ENCODE measurements at places on chromosomes 2 and 18.

- no peak for DNase-seq
Observed at GRCh38 chr2:150125188-150125587, 362.3 kb downstream of the RND3 start.

- no peak for DNase-seq
Observed at GRCh38 chr2:197925204-197925603, 120.8 kb downstream of the PLCL1 start.

- DNase-seq = no peak
Observed at GRCh38 chr2:212709280-212709679, 170.7 kb upstream of the ERBB4 start.

DNA sequence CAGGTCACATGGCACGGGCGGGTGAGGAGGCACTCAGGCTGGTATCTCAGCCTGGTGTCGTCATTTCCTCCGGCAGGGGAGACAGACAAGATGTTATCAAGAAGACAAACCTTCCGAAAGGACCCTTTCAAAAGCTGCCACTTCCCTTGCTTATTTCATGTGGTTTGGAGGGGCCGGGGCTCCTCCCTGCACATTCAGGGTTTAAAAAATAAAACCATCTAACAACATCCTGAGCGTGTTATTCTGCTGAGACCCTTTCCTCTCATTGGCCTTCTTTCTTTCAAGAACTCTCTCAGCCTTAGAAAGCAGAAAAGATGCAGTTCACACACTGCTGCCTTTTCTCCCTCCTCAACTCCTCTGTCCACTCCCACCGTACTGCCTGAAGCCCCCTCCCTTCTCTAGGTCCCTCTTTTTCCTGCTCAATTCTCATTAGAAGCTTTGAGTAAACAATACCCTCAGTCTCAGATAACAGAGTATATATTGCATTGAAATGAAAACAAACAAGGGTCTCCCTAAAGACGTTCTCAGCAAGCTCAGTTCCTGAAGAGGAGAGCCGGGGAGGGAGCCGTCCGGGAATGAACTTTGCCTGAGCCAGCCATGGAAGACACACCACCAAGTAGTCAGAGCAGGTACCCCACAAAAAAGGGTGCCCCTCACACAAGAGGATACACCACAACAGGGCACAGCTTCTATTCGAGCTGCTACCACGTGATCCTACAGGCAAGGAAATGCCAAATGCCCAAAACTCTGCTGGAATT, 9.7 kb downstream of the SMAD7 start:
- no peak for DNase-seq

GRCh38 chr2:97739020-97739892, 25.9 kb downstream of the ZAP70 start:
- DNase-seq = no peak

DNA sequence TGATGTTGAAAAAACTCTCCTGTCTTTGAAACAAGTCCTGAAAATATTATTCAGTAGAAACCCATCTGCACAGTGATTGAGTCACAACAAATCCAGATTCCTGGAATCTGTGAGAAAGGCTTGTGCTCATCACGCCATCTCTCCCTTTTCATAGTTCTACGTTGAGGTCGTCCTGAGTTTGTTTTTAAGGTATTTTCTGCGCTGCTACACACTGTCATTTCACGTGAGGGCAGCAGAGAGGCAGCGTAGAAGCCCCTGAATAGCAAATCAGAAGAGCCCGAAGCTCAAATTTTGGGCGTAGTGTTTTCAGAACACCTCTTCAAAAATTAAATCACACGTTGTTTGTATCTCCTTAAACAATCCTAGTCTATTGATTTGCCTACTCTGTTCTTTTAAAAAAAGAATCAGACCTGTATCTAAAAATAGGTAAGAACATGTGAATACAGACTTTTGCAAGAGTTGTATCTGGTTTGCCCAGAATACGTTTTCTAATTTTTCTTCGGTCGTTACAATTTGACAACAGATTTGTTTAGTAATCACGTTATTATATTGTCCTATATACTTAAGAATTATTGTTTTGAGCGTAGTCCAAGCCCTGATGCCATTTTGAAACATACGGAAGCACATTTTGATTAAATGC, 61.6 kb upstream of the SLC38A11 start:
- DNase-seq = no peak

DNA sequence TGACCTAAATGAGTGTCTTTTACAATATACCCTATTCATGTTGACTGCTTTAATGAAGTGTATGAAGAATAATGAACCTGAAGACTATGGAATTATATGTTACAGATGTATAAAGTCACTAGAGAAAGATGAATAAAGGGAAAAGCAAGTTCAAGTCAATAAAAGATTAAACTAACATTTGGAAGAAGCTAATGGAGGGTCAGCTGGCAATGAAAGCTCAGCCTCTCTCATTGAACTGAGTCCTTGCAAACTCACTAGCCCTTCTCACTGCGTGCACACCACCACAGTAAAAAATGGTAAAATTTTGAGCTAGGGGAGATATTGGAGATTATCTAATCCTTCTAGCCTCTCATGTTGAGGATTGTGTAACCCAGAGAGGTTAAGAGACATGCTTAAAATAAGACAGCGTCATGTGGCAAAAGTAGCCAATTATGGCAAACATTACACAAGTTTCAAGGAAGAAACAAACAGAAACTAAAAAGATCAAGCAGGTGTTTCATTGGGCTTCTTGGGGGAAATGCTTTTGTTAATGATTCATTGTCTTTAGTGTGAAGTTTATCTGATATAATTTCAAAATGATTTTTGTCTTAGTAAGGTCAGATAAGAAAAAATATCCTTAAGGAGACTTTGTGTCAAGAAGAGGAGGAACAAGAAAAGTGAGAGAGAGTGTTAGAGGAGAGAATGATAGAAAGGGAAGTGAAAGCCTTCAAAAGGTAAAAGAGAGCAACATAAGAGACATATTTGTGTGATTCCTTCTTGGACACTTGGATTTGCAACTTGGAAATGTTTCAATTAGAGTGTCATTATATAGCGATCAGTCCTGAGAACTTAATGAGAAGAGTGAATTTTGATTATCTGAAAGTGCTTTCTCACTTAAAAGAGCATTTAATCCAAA, 893.7 kb upstream of the FAM98A start:
- no peak for DNase-seq

DNA sequence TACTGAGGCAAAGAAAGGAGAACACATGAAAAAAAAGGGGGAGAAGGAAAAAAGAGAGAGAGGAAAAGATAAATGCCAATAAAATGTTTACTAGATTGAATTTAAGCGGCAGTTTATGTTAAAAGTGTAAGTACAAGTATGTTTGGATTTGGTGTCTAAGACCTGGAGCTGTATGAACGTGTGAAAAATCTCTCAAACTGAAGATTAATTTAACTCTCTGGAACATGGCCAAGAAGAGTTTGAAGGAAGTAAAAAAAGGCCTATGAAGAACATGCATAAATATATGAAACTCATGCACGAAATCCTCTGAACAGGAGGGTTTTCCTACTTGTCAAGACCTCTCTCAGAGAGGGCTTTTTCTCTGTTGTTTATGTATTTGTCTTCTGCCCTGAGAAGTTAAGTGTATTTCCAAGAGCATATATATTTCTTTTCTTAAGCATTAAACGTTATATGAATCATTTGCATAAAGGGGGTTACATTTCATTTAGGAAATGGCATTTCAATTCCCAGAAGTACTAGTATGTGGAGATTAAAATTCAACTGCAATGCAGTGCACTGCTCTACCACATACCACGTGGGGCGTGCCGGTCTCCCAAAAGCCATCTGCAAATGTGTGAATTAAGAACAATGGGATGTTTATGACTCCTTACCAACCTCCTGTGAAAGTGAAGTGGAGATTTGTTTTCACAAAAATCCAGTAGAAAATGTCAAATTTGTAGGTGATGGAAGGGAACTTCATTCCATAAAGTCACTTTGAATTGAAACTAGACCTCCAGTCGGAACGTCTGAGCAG, 281.1 kb upstream of the TRIB2 start:
- no peak for DNase-seq

Data from tibial nerve (tissue), 4 donors.